ENCODE measurements at places on chromosomes 12 and 14.

- no peak for DNase-seq
These were observed 7.9 kb upstream of the FBRSL1 start for GRCh38 chr12:132481771-132482745.

DNA sequence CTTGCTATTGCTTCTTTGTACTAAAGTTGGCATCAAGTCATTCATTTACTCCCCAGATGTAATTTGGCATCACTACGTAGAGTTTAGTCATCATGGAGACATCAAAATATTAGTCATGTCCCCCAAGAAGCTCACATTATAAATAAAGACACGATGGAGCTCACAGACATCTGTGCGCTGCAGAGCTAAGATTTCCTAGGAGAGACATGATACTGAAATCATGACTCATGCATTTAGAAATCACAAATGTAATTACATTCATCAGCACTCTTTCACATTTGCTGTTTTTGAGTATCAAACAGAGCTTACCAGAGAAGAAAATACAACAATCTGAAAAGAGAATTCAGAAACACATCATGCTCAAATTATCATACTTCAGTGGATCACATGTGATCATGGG is 169.8 kb downstream of the LRIG3 start:
- no peak for DNase-seq

DNA sequence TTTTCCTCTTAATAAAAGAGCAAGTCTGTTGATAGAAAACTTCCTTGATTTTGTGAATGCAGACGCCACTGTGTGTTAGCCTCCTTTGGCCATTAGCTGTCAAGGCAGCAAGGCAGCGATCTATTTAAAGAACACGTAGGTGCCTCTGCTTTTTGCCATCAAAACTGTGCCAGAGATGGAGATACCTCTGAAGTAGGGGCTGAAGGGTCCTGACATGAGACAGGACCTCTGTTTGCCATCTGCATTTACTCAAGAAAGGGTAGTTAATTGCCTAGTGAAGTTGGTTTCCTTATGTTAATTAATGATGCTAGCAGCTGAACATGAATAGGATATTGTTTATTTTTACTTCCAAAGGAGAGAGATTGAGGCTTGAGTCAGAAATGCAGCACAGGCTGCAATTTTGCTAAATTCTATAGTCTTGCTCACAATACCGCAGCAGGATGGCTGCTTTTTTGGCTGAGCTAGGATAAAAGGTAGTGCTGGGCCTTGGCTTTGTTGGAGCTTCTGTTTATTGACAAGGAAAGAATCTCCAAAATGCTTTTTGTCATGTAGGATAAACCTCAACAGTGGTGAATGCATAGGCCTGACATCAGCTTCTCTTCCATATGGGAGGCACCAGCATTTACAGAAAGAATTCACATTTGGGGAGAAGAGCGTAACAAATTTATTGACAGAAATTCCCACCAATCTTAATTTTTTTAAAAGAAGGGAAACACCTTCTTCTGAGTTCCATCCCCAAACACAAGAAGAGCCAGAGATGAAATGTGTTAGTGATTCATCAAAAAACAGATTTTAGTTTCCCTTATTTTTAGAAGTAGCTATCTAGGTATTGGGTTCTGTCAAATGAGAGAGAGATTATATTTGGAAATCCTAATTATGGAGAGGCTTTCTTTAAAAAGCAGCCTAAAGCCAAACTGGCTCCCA is 13.9 kb upstream of the RPH3A start:
- DNase-seq = no peak

DNA sequence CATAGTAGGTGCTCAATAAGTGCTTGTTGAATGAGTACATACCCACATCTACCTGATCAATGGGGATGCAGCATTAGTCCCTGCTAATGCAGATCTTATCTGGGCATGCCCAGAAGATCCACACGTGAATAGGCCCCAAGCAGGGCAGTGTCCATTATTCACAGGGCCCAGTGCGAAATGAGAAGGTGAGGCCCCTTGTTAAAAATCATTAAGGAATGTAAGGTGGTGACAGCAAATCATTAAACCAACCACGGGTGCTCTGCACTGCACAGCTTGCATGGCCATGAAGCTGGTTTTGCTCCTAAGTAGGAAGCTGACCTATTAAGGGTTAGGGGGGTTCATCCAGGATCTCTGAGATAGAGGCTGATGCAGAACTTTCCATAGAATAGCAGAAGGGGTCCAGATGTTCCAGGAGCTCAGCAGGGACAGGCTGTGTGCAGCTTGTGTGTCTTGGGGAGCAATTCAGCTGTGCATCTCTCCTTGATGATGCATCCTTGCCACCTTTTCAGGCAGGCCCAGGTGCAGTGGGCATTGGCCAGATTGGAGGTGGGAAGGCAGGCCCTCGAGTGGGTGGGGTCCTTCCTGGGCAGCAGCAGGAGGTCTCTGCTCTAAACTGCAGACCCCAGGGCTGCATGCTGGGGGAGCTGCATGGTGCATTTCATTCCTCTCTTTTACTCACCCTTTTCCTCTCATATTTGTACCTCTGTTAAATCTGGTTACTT is 231.3 kb upstream of the PWP1 start:
- DNase-seq = no peak

GRCh38 chr14:92558319-92558718 is 44.7 kb downstream of the RIN3 start:
- no peak for DNase-seq

- DNase-seq = no peak
These were observed 463.5 kb downstream of the TMEM132D start for GRCh38 chr12:129440278-129440677.

All from activated T-helper 1 cell treated with anti-CD3 and anti-CD28 coated beads, Interleukin-2, amount 50 U/mL, for 16 hours (primary cell).